Keratinocyte (primary cell): ENCODE measurements at places on chromosomes 1 and 21. TPM values are rescaled to one million over a fixed set of nuclear protein-coding genes. Genes with fewer than 3 reads are reported as not detected.

- DNase-seq: no peak
Observed at GRCh38 chr1:115632251-115633026, 9.3 kb upstream of the VANGL1 start.

GRCh38 chr1:43015269-43015668 lies 56.6 kb upstream of the SLC2A1 start:
- no peak for DNase-seq

- no peak for DNase-seq
Observed at GRCh38 chr1:20343938-20344302, 53.2 kb downstream of the VWA5B1 start.

DNA sequence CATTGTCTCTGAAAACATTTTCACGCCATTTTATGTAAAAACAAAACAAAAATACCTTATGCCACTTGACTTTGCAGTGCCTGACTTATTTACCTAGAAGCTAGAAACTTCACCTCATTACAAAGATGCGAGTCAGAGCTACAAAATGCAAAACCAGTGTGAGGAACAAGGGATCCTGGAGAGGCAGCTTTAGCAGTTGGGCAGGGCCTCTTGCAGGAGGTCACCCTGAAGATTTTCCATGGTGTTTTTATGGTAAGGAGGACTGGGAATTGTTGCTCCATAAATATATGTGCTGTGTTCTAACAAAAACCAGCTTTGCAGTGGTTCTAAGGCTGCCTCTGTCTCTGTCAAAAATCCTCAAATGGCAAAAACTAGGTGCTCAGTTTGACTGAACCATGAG lies 36.4 kb upstream of the TARBP1 start:
- DNase-seq: no peak

DNA sequence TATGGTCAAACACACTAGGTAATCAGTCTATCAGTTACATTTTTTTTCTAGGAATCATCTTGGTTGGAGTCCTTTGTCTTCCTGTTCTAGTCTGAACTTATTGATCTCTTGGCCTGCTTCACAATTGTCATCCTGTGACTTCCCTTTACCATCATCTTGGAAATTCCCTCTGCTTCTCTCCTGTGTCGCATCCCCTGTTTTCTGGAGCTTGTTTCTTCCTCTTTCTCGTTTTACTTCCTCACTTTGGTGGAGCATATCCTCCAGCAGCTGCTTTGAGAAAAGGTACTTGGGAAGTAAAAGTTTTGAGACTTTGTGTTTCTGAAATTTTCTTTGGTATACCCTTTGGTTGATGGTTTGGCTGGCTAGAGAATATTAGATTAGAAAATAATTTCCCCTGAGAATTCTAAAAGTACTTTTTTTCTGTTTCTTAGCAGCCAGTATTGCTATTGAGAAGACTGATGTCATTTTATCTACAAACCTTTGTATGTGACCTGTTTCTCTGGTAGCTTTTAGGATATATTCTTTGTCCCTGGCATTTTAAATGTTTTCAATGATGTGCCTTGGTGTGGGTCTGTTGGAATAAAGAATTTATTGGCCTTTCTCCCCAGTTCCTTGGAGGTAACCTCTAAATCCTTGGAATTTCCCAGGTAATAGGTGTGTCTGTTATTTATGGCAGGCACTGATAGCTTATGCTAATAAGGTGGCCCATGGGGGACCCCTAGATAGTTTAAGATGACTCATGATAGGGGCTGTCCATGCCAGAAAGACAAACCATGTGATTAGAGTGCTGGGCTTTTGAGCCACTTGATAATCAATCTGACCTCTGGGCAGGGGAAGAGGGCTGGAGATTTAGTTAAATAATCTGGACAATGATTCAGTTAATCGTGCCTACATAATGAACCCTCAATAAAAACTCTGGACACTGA lies 6.1 kb upstream of the MYCL start:
- no peak for DNase-seq

- DNase-seq: no peak
Observed at GRCh38 chr1:31878058-31878457, 60.1 kb downstream of the PTP4A2 start.

DNA sequence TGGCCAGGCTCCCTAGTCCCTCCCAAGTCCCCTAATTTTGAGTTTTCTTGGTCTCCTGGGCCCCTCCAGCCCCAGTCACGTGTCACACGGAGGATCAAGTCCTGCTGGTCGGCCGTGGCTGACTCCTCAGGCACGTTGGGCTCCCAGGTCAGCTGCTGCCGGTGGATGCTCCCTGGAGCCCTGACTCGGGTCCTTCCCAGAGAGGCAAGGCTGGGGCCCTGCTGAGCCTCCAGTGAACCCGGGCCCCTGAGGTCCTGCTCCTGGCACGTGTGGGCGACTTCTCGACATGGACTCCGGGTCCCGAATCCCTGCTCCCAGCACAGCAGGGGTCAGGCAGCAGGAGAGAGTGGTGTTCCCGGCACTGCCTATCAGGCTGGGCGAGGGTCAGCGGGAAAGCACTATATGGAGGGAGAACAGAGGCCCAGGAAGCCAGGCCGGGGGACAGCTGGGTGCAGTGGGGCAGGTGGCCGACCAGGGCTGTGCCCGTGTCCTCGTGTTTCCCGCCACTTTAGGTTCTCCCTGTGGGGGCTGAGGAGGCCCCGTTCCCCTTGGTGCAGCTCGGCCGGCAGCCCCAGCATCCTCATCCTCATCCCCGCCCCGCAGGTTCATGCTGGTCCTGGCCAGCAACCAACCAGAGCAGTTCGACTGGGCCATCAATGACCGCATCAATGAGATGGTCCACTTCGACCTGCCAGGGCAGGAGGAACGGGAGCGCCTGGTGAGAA lies 13.2 kb downstream of the TMEM240 start:
- DNase-seq: no peak

- no peak for DNase-seq
Observed at GRCh38 chr21:29279558-29279957, 19.2 kb upstream of the BACH1 start.

- DNase-seq: no peak
Observed at GRCh38 chr21:35048706-35049617, at the start of gene RUNX1. TSS of gene RUNX1 (minus strand) at chr21:35049302.

GRCh38 chr1:218980881-218981280 lies 192.8 kb upstream of the LYPLAL1 start:
- DNase-seq: no peak

DNA sequence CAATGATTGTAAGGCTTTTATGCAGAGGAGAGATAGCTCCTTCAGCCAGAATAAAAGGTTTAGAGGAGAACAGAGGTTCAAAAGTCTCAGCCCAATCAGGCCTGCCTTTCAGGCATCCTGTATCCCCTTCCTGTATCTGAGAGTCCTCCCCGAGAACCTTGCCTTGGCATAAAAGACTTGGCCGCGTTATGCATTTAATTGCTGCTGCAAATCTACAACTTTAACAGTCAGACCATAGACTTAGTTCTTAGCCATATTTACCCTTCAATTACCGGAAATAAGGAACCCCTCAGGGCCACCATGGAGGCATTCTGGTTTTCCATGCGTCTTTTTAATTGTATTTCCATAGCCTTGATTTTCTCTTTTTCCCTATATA lies 18.3 kb upstream of the HYI start:
- no peak for DNase-seq

DNA sequence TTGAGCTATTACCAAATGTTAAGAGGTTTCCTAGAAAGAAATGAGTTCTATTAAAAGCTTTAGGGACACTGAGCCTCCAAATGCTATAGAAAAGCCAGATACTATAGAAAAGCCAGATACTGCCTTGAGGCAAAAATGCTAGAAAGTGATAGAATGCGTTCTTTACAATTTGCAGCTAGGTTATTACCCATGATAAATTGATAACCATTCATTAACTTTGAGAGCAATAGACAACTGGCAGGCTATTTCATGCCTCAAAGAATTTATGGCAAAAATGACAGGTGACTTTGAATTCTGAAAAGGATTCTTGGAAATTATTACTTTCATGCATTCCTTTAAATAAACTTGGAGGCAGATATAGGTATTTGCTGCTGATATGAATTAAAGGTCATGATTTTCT lies 51.6 kb downstream of the SMYD3 start:
- DNase-seq: no peak

DNA sequence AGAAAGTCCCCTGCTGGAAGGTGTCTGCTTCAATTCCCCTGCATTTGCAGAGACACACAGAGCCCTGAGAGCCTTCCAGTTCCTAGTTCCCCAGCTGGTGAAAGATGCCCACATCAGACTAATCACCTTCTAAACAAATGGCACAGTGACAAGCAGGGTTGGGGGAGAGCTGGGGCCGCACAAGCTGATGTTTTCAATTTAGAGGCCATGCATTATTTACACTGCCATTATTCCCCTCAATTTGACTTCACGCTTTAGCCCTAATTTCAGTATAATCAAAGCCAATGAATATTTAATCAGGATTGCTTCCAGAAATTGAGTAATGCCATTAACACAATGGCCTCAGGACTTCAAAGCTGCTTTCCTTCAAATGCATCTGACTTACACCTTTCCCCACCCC lies 81.5 kb downstream of the BEND5 start:
- DNase-seq: no peak

DNA sequence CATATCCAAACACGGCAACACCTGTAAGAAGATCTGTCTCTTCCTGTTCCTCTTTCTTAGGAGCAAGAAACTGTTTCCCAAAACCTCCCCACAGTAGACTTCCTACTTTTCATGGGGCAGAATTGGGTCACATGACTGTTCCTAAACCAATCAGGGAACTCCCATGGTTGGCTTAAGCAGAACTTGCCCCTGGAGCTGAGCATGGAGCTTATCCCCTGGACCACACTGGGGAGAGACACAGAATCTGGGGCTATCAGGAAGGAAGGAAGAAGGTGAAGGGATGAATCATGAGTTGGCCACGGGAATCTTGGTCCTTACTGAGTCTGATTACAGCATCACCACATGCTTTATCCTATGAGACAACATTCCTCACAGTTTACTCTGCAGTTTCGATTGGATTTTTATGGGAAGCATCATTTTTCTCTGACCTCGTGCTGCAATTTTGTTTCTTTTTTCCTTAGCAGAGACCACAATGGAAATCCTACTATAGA lies 81.8 kb downstream of the CDC7 start:
- DNase-seq: peak; percentile 81

- no peak for DNase-seq
Observed at GRCh38 chr1:213507472-213508223, 456.6 kb downstream of the RPS6KC1 start.

- no peak for DNase-seq
Observed at GRCh38 chr1:248857749-248858095, 1.2 kb downstream of the ZNF692 start.

DNA sequence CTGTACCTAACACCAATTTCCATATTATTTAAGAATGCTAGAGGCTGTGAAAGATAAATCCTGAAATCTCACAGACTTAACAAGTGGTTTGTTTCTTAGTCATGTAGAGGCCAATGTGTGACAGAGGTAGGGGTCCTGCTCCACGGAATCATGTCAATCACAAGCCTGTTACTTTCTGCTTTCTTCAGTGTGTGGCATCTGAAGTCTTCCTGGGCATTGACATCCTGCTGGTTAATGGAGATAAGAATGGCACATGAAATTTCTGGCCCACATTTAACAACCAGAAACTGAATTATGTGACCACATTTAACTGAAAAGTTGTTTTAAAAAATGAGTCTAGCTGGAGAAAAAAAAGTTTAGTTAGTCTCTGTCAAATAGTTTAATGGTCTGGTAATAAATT lies 68.3 kb upstream of the PLA2G4A start:
- no peak for DNase-seq

DNA sequence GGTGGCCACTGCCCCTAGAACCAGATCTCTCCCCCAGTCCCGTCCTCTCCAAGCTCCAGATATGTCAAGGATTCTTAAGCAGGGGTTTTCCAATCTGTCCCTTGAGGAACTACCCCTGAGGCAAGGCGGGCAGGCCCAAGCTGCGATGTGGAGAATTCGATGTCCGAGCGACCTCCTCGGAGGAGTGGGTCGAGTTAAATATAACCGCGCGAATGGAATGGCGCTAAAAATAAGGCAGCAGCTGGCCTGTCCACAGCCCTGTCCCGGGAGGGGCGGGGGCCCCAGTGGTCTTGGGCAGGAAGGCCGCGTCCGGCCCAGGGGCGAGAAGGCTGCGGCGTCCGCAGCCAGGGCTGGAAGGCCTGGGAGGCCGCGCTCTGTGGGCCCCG lies 5.8 kb upstream of the FOXD3 start:
- no peak for DNase-seq

DNA sequence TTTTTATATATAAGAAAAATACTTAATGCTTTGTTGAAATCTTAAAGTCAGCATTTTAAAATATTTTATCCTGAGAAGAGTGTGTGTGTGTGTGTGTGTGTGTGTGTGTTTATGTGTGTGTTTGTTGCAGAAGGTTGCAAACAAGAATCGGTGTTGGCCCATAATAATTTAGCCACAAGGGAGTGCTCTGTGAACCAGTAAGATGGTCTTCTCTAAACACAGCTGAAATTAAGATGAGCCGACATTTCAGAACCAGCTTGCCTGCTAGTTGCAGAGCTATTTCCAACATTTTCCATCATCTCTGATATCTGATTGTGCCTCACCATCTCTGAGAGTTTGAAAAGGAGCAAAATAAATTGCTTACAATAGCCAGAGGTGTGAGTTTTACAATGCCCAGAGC lies 158.8 kb upstream of the SGIP1 start:
- no peak for DNase-seq

GRCh38 chr1:94597701-94598100 lies 56.1 kb upstream of the F3 start:
- DNase-seq: no peak

DNA sequence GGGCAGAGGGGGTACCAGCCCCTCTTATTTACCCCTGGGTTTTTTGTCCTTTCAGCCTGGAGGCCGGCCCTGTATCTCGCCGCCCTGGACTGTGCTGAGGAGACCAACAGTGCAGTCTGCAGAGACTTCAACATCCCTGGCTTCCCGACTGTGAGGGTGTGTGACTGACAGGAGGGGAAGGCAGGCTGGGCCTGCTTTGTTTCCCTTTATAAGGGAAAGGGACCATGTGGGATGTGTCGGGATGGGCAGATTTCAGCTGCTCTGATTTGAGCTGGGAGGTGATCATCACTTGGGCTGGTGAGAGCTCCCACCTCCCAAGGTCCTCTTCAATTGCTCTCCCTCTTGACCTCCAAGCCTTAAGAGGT lies 11.7 kb downstream of the QSOX1 start:
- no peak for DNase-seq

Gene LRRC53
- not detected in 3 replicates for polyA plus RNA-seq

Gene PLA2G2F
- polyA plus RNA-seq: 0.26 to 0.31 TPM (median 0.26 TPM) in 3 replicates

Gene DBT
- polyA plus RNA-seq: 7.4 to 16.3 TPM (median 11.3 TPM) in 3 replicates

Gene CD1C
- polyA plus RNA-seq: not detected in 3 replicates

Gene DFFB
- 3.6 to 5.2 TPM (median 4.5 TPM) in 3 replicates for polyA plus RNA-seq

Gene MTF1
- polyA plus RNA-seq: 10.5 to 13.1 TPM (median 10.7 TPM) in 3 replicates

Gene NUP210L
- 0.01 TPM in 1 of 3 replicates, not detected in the others for polyA plus RNA-seq

Gene MAN1A2
- polyA plus RNA-seq: 13.6 to 23.1 TPM (median 19.0 TPM) in 3 replicates

Gene KCNE1
- 0.03 to 0.08 TPM (median 0.04 TPM) in 3 replicates for polyA plus RNA-seq
